ENCODE measurements at places on chromosomes 4 and X.

DNA sequence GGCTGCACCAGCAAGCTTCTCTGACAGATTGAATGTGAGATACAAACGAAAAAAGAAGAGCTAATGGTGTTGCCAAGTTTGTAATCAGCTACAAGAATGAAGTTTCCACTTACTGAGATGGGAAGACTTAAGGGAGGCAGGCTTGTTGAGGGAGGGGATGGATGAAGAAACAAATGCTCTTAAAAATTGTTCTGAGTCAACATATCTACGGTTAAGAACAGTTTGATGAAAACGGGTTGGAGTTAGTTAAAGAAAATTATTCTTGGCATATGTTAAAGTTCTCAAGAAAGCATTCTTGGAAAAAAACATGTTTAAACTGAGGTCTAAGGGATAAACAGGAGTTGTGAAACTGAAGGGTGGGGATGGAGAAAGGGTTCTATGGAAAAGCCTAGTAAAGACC lies 816.3 kb upstream of the HS3ST1 start:
- no peak for DNase-seq

DNA sequence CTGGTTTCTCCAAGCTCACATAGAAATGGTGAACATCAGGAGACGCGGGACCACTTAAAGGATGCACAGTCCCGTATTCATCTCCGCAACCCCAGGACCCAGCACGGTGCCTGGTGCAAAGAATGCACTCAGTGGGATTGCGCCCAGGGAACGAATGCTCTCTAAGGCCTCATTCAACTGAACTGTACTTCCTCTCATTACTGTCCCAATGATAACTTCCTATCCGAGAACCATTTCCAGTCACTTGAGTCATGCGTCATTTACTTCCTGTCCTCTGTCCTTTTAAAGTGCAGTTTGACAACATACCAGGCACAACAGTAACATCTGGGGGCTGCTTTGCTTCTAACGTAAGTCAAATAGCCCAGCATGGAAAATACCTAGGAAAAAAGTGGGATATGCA lies 75.7 kb downstream of the RBM47 start:
- no peak for DNase-seq

- DNase-seq, result no peak
Measured at GRCh38 chr4:170088716-170089115, 1.0 kb downstream of the AADAT start.

DNA sequence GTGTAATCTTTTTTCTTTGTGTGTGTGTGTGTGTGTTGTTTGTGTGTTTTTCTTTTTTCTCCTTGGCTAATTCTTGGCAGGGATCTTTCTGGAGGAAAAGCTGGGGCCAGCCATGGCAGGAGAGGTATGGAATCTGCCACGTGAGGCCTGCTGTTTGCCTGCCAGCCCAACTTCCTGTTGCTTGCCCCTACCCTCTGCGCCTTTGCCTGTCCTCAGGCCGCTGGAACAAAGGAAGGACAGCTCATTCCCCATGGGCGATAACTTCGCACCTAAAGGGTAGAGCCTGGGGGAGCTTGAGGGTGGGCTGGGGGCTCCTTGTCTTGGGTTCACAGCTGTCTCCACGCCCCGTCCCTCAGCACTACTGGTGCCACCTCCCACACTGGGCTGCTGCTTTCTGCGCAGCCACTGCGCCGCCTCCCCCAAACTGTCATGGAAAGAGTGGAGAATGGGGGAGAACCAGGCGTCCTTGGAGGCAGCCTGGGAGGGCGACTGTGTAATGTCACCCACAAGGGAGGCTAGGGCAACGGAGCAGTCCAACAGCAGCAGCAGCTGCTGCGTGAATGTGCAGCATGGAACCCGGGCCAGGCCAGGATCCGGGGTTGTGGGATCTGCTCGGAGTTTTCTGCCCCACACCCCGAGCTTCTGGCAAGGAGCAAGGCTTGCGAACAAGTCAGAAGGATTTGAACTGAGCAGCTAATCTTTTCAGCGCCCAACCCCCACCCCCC lies 12.3 kb upstream of the YIPF7 start:
- no peak for DNase-seq

DNA sequence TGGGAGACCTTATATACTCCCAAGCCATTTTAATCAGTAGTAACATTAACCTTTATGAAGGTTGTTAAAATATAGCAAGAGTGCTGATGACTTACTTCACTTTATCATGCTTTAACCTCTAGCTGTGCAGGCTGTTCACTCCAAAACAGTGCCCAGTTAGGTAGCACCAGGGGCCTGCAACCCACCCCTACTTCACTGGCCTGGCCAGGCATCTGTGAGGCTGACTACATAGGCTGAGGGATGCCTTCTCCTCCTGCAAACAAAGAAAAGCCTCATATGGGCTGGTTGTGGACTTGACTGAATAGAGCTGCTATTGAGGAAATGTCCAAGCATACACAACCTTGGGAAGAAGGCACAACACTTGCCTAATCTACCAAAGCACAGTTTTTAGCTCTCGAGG lies 172.8 kb downstream of the SHROOM3 start:
- DNase-seq, result no peak

GRCh38 chr4:7303561-7303960 lies 111.2 kb downstream of the SORCS2 start:
- DNase-seq, result no peak

- no peak for DNase-seq
Measured at GRCh38 chrX:42952621-42953020, 174.7 kb upstream of the PPP1R2C start.

GRCh38 chr4:168685136-168685809 lies 188.4 kb downstream of the PALLD start:
- no peak for DNase-seq

GRCh38 chr4:86493460-86493859 lies 100.7 kb upstream of the PTPN13 start:
- DNase-seq, result no peak

DNA sequence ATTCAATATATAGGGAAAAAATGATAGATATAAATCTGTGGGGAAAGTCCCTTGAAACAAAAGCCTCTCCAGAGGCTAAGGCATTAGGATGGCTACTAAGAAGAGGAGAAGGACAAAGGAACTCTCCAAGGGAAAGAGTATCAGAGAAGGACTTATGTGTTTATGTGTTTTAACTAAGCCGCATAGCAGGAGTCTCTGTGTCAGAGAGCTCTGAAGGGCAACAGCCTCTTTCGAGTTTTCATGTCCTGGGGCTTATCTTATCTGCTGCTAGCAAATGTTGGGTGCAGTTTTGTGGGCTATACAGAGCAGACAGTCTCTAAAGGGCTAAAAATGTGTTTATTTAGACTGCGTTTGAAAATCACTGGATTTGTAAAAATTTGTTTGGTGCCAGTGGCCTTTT lies 1145.6 kb upstream of the DIAPH2 start:
- no peak for DNase-seq

DNA sequence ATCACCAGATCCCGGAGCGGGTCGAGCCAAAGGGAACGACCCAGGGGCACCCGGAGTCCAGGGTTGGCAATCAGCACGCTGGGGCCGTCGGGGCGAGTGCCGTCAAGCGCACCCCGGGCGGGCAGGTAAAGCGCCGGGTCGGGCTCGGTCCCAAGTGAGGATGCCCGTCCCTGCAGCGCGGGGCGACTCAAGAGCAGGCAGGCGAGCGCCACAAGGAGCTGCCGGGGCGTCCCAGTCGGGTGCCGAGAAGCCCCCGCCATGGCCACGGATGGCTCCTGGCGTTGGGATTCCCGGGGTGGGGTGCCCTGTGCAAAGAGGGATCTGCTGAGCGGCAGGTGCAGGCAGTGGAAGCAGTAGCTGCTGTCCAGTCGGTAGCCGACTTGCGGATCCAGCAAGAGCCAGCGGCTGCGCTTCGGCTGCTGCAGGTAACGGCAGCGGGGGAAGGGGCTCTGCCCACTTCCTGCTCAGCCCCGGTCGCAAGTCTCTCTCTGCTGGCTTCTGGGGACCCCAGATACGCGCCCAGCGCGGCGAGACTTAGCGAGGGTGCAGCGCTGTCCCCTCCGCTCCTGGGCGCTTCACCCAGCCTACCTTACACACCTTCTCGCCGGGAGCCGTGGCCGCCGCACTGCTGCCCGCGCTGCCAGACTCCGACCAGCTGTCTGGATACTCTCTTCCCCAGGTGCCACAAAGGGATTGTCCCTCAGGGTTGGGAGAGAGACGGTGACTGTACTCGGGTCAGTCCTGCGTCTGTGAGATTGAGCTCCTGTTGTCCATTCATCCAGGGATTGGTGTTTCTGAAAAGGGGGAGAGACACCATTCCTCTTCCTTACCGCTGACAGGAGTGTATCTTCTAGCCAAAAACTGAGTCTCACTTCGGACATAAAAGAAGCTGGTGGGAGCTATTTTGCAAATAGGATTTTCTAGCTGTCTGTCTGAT lies at the start of gene FREM3:
Gene FREM3 (minus strand): TSS at position 260 of the 937 bp plus-strand sequence. CDS start 0 bp downstream, at position 260.
- no peak for DNase-seq

Measured in vagina (tissue), 2 donors.